ENCODE measurements at places on chromosomes 6 and 20.
A peak's percentile ranks its signal among the peaks of the same experiment; 100 is the strongest.

GRCh38 chr6:132961610-132962009 lies 147.2 kb downstream of the RPS12 start:
- DNase-seq = no peak

GRCh38 chr6:64014595-64014994 lies 379.0 kb downstream of the PHF3 start:
- DNase-seq = no peak

DNA sequence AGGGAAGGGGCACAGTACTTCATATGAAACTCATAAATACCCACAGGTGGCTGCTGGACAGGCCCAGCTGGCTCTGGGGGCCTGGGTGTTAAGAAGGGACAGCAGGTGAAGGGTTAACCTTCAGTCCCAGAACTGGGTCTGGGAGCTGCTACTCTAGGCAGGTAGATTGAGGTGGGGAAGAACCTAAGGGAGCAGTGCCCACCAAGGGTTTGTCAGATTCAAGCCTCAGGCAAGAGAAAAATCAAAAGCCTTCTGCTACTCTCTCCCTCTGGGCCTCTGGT lies 5.6 kb downstream of the RPL10A start:
- DNase-seq = no peak

DNA sequence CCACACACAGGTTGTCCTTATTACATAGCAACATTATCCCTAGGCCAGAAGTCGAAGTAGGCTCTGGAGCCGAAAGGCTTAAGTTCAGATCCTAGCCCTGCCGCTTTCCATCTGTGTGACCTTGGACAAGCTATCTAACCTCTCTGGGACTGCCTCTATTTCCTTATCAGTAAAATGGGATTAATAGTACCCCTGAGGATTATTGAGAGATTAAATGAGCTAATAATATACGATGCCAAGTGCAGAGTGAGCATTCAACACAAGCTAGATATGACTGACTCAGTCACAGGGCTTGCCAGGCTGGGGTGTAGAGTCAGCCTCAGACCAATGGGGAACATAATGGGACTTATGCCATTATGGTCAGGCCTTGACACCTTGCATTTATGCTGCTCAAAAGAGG lies 8.9 kb upstream of the SPATA2 start:
- no peak for DNase-seq

DNA sequence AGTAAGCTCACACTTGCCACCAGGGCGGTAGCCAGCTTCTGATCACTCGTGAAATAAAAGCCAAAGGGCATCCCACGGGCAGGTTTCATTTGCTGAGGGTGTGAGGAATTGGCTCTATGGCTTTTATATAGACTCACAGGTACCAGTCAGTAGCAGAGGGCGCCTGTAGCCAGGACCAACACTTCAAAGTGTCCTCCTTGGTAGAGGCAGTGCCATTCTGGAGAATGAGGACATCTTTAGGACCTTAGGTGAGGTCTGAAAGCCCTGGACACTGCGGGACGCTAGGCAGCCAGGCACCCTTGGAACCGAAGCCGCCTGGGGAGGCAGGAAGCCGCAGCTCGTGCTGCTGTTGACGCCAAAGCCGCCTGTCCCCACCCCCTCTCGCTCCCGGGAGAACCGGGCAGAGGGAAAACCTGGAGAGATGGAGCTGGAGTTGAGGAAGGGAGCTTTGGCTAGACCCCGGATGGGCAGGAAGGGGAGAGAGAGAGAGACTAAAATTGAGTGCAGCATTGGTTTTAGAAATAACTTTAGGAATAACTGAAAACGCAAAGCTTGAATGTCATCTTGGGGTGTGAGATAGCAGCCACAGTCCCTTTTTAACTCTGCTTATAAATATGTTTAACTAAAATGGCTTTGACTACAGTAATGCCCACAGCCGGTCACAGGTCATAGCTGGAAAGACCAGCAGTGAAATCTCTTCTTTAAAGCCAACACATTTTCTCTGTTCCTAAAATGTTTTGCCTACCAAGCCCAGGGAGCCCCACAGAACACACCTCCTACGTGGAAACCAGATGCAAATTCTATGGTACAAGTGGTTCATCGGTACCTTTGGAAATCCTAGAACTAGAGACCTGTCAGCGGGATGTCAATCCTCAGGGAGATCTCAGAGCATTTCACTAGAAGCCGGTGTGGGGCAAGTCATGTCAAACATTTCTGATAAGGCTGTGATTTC lies 128.5 kb upstream of the CDYL start:
- DNase-seq = no peak

DNA sequence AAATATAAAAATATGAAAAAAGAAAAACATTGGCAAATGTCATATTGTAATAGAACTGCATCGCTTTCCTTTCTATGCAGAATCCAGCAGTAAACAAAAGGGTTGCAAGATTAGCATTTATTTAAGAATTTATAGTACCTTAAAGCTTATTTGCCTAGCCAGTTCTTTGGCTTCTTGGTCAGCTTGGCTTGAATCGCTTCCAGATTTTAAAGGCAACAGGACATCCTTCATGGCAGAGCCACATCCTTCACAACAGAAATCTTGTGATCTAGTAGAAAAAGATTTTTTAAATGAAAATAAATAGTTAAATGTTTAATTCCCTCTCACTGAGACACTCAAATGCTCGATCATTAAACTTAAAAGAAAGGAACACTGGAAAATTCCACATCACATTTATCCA lies 17.4 kb downstream of the UBE2J1 start:
- no peak for DNase-seq

DNA sequence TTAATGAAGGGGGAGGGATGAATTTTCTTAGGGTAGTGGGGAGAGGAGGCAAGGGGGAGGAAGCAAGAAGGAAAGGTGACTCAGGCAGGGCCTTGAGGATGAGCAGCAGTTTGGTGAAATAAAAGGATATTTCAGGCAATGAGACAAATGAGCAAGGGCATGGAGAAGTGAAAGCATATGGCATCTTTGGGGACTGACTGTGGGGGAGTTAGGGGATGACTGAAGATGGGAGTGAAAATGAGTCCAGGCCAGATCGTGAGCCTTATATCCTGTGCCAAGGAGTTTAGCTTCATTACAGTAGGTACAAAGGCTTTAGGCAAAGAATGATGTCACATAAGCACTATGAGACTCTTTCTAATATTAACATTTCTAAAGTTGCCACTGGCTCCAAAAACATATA lies 51.9 kb downstream of the ILRUN start:
- no peak for DNase-seq

GRCh38 chr6:134034961-134035822 lies 17.2 kb downstream of the SLC2A12 start:
- DNase-seq = no peak

DNA sequence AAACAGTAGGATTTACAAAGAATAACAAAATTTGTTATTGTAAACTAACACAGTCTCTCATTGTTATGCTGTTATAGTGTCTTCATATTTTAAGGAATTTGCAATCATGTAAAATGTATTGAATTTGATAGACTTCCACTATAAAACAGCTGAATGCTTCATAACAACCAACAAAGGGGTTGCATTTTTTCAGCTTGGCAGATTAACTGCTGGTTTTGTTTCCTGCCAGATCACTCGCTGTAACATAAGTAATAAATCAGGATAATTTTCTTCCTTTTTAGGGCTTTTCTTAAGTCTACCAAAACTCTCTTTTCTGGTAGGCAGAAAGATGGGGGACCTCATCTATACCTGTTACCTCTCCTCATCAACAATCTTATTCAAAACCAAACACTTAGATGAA lies 169.8 kb downstream of the SAMD5 start:
- no peak for DNase-seq

DNA sequence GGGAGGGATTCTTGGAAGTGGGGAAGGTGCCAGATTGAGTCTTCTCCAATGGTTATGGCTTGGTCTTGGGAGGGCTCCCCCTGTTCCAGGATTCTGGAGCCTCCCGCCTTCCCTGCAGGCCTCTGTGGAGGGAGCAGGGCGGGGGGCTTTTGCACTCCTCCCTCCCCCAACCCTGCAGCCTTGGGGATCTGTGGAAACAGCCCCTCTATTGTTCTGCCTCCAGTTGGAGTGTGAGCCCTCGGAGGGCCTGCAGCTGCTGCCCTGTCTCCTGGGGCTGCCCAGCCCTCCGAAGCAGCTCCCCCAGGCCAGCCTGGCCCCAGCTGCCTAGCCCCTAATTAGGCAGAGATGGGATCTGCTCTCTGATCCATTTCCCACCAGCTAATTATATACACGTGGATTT lies 14.7 kb downstream of the FAM110A start:
- DNase-seq = no peak

GRCh38 chr6:41713159-41713649 lies 22.2 kb downstream of the TFEB start:
- DNase-seq = no peak

DNA sequence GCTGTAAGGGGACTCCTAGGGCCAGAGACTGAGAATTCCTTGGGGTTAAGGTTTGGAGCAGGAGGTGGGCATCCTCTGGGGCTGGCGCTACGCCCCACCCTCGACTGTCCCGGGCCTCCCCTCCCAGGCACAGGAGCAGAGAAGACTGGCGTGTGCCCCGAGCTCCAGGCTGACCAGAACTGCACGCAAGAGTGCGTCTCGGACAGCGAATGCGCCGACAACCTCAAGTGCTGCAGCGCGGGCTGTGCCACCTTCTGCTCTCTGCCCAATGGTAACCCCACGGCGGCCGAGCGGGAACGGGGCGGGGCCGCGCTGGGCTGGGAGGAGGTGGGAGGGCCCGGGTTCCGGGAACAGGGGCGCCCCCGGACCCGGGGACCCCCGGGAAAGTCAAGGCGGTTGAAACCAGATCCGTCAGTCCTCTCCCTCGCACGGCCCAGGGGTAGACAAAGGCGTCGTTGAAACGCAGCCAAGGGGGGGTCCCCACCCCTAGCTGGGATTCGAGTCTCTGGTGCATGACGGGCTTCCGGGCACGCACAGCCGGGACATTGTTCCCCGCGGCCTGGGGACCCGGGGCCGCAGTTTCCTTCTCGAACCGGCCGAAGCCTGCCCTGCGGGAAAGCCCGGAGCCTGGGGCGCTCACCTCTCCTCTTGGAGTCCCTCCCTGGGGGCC lies 844 bp downstream of the WFDC2 start:
- DNase-seq = no peak

DNA sequence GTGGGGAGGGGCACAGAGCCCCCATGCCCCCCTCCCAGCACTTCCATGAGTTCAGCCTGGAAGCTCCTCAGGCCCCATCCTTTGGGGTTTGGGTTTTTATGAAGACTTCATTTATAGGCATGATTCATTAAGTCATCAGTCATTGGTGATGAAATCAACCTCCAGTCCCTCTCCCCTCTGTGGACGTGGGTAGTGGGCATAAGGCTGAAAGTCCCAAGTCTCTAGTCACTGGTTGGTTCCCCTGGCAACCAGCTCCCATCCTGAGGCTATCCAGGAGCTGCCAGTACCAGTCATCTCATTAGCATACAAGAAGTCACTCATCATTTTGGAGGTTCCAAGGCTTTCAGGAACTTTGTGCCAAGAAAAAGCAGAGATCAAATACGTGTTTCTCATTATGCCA lies 9.2 kb downstream of the TGM3 start:
- no peak for DNase-seq

- no peak for DNase-seq
These were observed 66.6 kb downstream of the HIVEP2 start for GRCh38 chr6:142878407-142878806.

GRCh38 chr20:4235512-4236043 lies 220.2 kb upstream of the RNF24 start:
- DNase-seq = no peak

DNA sequence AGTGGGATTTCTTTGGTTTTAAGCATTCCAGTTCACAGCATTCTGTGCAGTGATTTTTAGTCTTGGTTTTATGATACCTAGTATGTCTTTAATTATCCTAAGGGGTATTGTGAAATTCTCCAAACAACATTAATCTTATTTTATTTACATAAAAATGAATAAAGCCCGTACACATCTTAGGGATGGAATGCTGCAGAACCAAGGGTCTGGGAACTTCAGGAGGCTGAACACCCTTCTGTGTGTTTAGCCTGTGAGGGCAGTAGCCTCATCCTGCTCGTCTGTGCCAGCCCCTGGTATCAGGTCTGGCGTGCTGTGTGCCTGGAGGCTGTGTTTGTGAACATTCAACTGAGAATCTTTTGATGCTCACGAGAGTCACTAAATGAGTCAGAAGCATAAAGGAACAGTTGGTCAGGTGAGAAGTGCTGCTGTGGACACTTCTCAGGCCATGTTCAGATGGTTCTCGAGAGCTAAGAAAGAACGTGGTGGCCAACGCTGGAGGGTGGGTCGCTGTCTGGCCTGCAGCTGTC lies 25.2 kb upstream of the C20orf204 start:
- DNase-seq = no peak

- DNase-seq = no peak
These were observed 84.6 kb upstream of the DTNBP1 start for GRCh38 chr6:15747354-15747883.

GRCh38 chr6:122839472-122839871 lies 50.4 kb downstream of the SMPDL3A start:
- peak; percentile 56 for DNase-seq

- no peak for DNase-seq
These were observed 79.5 kb downstream of the CDH4 start for GRCh38 chr20:61331543-61331942.

DNA sequence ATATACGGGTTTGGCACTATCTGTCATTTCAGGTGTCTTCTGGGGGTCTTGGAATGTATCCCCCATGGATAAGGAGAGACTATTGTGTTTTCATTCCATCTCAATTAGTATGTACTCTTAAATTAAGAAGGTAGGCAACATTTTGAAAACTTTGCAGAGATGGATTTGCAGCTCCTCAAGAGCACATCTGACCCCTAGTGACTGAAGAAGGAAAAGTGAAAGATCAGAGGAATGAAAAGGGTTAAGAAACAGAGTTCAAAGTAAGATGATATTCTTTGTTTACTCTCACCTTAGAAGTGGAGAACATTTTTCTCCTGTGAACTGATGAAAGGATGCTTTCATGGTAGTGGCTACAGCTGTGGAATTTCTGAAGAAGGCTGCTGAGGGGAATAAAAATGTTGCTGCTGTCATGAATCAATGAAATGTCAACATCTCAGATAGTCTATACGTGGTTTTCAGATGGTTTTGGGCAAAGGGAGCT lies 41.5 kb downstream of the SH3BGRL2 start:
- DNase-seq = no peak

DNA sequence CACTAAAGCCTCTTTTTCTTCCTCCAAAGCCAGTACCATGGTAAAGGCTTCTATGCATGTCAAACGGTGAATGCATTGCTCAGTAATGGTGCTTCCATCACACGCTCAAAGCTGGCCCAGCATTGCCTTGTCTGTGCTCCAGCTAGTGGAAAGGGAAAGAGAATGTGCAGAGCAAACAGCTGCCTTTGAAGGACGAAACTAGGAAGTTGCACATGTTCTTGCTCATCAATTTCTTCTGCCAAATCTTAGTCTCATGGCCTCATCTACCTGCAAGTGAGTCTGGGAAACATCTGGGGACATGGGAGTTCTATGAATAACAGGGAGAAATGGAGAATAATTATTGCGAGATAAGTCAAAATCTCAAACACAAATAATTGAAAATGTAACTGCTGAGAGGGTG lies 216.5 kb upstream of the SSTR4 start:
- no peak for DNase-seq

- DNase-seq = no peak
These were observed 2177.4 kb upstream of the DEFB115 start for GRCh38 chr20:29079769-29080690.

GRCh38 chr6:148747145-148747470 lies 278 bp downstream of the UST start:
- DNase-seq = no peak

Measured in CD4-positive, alpha-beta T cell treated with Interleukin-2 at 100 ng/mL for 4 hours (primary cell).